ENCODE measurements at places on chromosomes 7 and 10.
A peak's percentile ranks its signal among the peaks of the same experiment; 100 is the strongest.

DNA sequence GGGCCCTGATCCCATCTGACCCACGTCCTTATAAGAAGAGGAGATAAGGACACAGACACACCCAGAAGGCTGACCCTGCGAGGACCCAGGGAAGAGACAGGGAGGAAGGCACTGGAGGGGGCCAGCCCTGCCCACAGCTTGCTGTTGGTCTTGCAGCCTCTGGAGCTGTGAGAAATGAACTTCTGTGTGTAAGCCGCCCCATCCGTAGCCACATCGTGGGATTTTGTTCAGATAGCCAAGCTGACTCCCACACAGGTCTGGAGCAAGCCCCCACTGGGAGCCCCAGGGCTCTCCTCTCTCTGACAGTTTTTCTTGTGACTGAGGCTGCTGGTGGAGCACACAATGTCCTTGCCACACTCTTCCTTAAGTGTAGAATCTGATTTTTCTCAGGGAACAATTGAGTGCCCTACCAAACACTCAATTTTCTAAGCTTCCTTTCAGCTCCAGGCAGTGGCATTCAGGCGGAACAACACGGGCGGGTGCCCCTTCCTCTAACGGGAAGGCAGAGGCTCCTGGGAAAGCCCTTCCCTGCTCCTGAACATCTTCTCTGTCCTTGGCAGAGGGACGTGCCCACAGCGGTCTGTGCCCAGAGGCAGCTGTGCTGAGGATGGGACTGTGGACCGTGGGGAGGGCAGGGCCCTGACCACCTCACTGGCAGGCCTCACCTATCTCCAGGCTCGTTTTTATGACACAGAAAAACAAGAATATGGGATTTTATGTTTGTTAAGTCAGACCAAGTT is 160.6 kb upstream of the SHH start:
- DNase-seq: no peak

GRCh38 chr10:48996-49395 is at the start of gene TUBB8:
TUBB8 (minus strand) TSS chr10:49296; CDS start chr10:49238, 58 bp downstream.
- DNase-seq: no peak

- DNase-seq: peak; percentile 70
Measured at GRCh38 chr10:117167789-117168674, 29.3 kb upstream of the KCNK18 start.

DNA sequence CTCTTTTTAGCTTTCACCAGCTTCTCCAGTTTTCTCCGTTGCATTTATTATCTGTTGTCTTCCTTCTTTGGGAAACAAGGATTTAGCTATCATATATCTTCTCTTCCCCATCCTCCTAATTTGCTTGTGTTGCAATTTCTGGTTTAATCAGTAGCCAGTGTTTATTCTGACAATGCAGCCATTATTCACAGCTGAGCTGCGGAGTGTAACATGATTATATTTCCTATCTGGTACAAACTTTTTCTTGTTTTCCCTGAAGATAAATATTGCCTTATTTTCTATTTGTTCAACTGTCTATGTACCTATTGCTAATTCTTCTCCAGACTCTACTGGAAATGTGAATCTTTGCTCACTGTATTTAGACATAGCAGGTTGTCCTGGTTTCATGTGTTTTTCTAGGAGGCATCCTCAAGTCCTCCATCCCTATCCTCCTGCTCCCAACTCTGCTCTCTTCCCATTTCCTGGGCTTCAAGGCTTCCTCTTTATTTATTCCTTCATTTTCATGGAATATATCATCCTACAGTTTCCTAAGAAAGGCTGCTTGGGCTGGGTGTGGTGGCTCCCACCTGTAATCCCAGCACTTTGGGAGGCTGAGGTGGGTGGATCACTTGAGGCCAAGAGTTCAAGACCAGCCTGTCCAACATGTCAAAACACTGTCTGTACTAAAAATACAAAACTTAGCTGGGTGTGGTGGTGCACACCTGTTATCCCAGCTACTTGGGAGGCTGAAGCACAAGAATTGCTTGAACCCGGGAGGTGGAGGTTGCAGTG is 72.4 kb upstream of the KDM7A start:
- DNase-seq: no peak

- no peak for DNase-seq
Measured at GRCh38 chr7:11747715-11748485, 84.1 kb downstream of the THSD7A start.

GRCh38 chr10:62637249-62638061 is 167.1 kb upstream of the ADO start:
- DNase-seq: peak; percentile 47

DNA sequence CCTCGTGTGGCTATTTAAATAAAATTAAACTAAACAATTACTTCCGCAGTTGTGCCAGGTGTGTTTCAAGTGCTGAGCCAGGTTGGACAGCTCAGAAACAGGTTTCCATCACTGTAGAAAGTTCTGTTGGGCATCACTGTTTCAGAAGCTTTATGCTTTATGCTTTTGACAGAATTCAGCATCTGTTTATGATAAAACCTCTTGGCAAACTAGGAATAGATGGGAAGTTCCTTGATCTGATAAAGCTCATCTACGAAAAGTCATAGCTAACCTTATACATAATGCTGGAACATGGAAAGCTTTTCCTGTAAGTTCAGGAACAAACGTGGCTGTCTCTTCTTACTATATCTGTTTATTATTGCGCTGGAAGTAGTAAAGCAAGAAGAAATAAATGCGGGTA is 143.4 kb downstream of the DOCK1 start:
- no peak for DNase-seq

DNA sequence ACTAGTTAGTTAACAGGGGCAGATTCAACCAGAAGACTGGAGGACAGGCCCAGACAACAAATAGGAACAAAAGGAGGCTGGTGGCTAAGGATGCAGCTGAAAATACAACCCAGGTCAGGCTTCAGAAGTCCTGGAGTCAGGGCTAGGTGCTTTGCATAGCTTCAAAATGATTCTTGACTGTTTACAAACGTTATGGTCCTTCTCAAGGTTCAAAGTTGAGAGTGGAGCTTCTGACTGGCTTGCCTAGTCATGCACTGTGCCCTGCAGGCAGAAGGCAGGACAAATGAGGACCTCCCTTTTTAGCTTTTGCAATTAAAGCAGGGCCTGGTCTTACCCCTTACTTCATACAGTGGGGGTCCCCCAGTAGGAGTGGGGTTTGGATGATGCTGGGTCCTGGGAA is 4.4 kb upstream of the CDH23 start:
- no peak for DNase-seq

DNA sequence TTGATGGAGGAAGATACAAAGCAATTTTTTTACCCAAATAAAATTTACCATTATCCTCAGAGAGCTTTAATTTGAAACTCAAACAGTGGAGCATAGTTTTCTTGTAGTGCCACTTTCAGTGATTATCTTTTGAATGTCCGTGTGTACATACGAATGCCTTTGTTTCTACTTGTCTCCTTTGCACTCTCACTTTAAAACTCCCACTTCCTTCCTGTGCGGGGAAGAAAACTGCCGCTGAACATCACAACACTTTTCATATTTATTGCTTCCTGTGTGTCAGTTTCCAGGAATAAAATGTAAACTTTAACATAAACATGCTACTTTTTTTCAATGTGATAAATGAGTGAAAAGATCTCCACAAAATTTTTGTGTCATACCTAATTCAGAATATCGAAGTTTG is 102.4 kb downstream of the SEMA3A start:
- DNase-seq: no peak

DNA sequence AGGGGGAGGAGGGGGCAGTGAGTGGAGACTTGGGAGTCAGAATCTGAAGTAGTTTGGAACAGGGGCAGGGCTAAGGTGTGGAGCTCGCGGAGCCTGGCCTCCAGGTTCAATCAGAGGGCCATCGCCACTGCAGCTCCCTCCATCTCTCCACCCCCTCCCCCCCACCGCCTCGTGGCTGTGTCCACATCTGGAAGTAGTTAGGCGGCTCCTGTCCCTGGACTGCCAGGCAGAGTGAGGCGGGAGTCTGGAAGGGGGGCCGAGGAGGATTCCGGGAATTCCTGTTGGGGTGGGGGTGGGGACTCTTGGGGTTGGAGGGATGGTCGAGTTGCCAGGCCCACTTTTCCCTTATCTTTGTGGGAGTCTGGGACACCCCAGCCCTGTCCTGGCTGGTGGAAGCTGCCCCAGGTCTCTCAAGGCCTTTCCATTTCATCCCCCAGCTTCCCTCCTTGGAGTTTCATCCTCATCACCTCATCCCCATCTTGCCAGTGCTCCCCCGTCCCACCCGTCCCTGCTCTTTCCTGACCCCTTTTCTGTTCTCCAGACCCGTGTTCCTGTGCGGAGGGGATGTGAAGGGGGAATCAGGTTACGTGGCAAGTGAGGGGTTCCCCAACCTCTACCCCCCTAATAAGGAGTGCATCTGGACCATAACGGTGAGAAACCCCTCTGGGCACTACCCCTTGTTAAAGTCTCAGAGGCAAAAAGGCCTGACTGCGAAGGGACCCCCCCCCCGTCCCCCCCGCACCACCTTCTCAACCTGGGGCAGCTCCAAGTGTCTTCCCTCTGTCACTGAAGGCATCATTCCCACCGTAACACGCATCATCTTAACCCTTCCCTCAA is 944 bp downstream of the PCOLCE start:
- no peak for DNase-seq

DNA sequence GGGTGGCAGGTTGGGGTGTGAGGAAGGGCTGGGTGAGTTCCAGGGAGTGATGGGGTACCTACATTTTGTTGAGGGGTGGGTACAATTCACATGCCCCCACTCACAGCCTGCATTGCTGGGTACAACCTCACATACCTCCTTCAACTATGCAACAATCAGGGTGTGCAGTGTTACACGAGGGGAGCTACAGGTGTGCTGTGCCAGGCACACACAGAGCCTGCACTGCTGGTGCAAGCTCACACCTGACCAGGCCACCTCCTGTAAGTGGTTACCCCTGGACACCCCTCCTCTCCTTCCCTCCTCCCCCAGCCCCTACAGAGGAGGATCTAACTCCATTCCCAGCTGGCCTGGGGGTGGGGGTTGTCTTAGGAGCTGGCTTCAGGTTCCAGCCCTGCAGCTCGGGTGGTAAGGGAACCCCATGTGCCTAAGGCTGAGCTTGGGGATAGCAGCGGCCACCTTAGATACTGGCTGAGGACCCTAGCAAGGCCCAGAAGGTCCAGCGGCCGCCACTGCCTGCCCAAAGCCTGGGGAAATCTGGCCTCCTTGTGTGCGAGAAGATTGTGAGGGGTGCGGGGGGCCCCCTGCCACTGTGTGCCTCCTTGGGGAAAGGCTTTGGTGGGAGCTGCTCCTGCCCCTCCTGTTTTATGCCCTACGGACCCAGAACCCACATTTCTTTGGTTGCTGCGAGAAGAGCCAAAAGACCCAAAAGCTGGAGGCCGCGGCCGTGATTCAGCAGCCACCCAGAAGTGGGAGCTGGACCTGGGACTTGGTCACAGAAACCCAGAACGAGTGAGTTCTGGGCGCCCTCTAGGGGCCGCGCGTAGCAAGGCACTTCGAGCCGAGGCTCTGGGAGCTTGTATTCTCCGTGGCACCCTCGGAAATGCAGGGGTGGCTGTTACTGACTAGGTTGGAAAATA is 10.8 kb downstream of the TLX1 start:
- DNase-seq: peak; percentile 89

- no peak for DNase-seq
Measured at GRCh38 chr7:137985897-137986251, 16.0 kb downstream of the CREB3L2 start.

DNA sequence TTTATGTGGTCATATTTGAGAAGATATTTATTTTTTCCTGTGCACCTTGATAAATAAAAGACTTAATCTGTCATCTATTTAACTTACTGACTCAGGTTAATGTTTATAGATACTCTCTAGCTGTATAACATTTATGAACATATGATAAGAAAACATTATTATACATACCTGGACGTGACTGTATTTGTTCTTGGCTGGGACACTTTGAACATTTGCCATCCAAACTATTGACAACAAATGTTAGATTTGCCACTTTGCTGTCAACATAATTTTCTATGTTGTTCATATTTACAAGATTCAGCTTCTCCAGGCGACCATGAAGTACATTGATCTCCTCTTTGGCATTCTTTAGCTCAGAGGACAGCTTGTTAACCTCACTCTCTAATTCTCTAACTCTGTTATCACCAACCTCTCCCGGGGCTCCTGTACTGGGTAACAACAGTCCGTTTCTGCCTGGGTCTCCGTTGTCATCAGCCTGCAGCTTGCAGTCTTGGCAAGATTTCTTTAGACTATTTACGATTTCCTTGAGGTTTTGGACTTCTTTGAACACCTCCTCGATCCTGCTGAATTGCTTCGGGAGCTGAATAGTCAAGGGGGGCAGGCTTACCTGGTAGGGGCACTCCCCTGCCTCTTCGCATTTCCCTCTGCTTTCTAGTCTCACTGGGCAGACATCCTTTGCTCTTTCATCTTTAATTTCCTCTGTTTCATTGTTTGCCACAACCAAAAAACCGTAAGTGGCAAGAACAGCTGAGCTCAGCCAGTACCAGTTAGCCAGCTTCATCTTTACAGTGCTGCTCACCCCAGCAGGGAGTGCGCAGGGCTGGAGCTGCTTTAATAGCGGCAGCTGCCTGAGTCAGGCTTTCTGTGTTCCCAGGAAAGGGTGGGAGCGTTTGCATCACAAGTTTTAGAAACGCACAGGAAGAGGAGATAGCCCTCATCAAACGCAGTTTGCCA is at the start of gene FGL2:
Gene FGL2 (minus strand): TSS at position 807 of the 954 bp plus-strand sequence. CDS start 26 bp downstream, at position 781.
- DNase-seq: peak; percentile 70

DNA sequence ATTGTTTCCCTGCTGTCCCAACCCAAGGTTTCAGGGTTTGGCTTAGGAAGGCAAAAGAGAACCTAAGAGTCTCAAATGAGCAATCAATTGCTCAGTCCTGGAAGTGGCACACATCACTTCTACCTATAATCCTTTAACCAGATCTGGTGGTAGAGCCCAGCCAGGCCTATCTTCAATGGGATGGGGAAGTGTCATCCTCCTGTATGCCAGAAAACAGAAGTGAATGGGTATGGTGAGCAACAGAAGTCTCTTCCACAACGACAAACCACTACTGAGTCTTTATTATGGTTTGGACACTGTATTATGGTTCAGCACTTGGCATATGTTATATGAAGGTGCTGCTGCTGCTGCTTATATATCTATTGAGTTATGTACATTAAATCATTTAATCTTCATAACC is 3.0 kb upstream of the AKR1B1 start:
- no peak for DNase-seq

DNA sequence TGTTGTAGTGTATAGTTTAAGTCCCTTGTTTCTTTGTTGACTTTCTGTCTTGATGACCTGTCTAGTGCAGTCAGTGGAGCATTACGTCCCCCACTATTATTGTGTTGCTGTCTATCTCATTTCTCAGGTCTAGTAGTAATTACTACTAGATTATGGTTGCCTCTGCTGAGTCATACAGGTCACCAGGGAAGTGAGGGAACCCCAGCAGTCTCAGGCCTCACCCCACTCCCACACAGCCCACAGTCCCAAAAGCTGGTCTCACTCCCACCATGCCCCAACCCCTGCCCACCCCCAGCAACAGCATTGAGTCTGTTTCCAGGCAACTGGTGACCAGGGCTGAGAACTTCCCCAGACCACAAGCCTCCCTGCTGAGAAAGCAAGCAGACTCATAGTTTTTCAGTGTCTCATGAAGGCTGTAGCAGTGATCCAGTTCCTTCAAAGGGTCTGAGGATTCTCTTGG is 88.0 kb downstream of the PLXDC2 start:
- no peak for DNase-seq

DNA sequence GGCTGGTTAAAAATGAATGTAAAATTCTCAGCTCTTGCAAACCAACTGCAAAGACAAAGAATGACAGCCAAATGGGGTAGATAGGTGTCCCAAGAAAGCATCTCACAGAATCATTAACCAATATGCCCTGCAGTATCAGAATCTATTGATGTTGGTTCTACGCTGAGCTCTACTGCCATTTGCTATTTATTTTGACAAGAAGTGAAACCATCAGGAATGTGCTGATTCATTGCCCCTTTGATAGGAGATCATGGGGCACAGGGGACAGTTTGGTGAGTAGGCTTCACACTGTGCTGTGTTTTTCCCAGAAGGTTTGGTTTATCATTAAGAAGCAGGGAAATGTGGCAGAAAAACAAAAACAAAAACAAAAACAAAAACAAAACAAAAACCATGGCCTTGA is 19.4 kb upstream of the CDC14C start:
- no peak for DNase-seq

Measured in mucosa of descending colon (tissue), 3 donors.